ENCODE measurements at places on chromosomes 2 and 18. TPM values are rescaled to one million over a fixed set of nuclear protein-coding genes. Genes with fewer than 3 reads are reported as not detected.

DNA sequence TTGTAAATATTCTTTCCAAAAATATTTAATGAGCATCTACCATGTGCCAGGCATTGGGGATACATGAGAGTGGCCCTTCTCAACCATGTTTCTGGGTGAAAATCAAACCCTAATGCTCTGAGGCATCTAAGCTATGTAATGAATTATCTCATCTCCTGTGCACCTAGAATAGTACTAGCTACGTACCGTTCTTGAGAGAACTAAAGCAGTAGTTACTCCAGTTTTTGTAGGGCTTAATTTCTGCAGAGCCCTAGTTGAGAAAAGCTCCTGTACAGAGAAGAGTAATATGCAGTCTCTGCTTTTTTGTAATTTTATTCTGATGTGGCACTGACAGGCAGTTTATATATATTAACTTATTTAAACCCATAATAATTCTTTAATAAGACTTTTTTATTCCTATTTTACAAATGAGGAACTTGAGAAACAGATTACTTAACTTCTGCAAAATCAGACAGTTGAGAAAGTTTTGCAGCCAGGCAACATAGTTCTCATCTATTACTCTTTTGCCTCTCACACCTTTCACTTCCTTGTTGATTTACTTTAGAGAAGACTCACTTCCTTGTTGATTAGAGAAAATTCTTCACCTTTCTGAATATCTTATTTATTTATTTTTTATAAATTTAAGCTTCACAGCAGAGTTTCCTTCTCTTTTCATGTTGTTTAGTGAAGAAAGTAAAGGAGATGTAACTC lies 3.1 kb downstream of the SPOPL start:
- DNase-seq, result no peak

HRH4 gene
- total RNA-seq, result 0.29 TPM

GRCh38 chr2:99086385-99086784 lies 55.1 kb upstream of the C2orf15 start:
- no peak for DNase-seq

DNA sequence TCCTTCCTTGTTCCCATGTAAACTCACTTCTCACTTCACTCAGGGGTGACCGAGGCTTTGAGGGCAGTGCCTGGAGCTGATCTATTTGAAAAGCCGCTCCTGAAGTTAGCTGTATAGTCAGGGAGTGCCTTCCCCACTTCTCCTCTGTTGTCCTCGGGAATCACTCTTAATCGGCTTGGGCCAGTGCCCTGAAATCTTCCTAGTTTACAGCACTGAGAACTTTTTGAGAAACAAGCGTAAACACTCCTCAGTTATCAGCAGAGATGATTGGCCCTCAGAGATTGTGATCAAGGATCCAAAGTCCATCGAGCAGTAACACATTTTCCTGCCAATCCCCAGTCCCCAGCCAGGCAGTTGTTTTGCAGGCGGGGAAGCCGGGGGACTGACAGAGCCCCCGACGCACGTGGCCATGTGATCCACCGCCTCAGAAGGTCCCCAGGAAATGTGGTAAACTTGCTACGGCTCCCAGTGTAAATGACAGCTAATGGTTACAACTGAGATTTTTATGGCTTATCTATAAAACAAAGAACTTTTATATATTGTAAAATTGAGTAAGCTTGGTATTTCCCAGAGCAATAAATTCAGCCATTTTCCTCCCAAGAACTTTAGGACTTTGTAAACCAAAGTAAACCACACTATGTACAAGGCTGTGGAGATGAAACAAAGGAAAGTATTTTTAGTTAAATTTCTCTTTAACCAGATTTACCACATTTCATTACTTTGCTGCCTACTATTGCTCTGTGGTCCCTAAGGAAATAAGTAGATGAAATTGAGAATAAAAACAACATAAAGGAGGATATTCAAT lies 53.5 kb downstream of the C18orf63 start:
- DNase-seq, result no peak

DNA sequence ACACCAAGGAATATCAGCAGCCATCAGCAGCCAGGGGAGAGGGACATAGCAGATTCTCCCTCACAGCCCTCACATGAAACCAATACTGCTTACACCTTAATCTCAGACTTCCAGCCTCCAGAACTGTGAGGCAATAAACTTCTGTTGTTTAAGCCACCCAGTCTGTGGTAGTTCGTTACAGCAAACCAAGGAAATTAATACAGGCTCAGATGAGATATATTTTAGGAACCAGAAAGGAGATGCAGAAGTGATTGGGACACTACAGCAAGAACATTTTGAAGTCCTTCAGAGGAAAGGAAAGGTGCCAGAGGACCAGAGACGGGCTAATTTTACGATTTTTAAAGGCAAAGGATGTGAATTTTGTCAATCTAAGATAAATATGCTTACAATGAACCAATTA lies 60.6 kb downstream of the IKZF2 start:
- no peak for DNase-seq

- DNase-seq, result no peak
Measured at GRCh38 chr18:12855916-12856315, 28.1 kb downstream of the PTPN2 start.

DNA sequence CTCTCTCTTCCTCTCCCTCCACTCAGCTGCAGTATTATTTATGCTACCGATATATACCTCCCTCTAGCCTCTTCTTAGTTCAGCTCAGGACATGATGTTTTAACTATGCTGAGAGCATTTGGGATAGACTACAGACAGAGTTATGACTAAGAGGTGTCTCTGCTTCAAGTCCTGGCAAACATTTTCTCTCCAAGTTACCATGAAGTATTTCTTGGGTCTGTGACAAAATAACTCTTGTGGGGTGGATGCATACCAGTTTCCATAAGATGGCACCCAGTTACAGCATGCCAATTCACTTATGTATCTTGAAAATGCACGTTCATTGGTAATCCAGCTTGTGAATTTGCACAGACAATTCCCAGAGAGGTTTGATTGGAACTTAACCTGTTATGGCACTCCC lies 737.6 kb downstream of the SLC4A3 start:
- no peak for DNase-seq

DNA sequence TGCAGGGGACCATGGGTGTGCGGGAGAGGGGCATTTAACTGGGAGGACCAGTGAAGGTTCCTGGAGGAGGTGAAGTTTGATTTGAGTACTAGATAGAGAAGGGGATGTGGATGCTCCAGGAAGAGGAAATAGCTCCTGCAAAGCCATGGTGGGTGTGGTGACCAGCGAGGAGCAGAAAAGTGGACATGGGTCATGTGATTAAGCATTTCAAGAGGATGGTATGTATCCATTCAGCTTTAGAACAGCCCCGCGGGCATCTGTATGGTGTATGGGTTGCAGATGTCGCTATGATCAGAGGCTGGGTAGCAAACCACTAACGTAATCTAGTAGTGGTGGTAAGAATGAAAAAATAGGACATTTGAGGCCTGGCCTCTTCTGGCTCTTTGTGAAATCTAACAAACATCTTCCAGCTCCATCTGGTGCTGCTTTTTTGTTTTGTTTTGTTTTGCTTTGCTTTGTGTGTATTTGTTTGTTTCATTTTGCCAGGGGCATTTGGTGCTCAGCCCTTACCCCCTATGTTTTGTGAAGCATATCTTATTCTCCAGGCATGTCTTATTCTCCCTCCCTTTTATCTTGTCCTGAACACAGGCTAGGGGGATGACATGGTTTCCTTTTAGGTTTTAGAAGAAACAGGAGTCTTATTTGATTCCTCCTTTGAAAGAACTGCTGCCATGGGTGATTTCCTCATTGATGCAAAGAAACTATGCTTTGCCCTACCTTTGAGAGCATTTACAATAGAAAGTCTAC lies 226.1 kb downstream of the LRRTM1 start:
- no peak for DNase-seq

GRCh38 chr2:99140056-99140859 lies 1.2 kb upstream of the C2orf15 start:
- no peak for DNase-seq

LIMS4 gene
- 2.0 TPM for total RNA-seq

DNA sequence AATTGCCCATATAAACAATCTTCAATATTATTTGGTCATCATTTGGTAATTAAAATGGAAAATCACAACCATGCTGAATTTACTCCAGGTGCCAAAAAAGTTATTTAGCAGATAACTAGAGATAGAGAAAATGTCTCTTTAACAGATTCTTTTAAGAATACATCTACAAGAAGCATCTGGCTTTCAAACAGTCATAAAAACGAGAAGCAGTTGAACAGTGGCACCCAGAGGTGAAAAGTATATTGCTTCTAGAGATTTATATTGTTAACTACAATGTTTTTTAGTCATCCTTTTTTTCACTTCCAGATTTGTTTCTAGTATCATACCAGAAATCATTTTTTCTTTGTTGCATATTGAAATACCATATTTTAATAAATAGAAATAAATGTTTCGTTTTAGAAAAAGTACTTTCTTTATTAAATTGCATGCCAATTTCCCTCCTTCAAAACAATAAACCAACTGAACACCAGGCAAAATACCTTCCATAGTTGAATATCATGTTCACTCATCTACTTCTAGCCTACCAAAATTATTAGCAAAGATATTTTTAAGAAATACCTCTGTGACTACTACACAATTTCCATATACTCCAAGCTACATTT lies 65.4 kb upstream of the HNRNPA3 start:
- DNase-seq, result no peak

- no peak for DNase-seq
Measured at GRCh38 chr2:205475416-205475768, 206.9 kb upstream of the NRP2 start.

DNA sequence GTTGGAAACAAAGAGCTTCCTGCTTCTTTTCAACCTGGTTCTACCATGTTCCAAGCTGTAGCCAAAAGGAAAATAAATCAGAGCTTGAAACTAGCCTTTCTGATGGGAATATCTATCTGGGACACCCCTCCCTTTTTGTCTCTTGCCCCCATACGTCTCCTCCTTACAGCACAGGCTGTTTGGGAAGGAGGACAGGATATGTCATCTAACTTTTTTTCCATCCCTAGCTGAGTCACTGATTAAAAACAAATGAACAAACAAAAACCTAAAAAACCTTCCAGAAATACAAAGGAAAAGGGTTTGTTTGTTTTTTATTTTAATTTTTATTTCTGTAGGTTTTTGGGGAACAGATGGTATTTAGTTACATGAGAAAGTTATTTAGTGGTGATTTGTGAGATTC lies 151.6 kb downstream of the FAM210A start:
- no peak for DNase-seq

DNA sequence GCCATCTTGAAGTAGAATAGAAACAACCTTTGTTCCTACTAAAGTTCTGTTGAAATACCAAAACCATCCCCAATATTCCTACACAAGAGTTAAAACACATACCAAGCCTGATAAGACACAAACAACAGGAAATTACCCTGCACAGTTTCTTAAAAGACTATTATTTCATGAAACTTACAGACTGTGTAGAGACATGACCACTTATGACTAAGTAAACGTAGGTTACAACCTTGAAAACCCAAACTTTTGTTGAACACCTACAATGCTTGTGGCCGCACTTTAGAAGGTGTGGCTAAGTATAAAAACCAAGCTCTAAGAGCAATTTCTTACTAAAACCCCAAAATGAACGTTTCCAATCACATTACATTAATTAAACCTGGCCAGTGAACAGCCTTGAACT lies 2.0 kb downstream of the SMAD2 start:
- DNase-seq, result no peak

- DNase-seq, result peak; percentile 44
Measured at GRCh38 chr2:117523267-117523666, 291.2 kb upstream of the DDX18 start.

TMEFF2 gene
- total RNA-seq, result not detected

GALNT1 gene
- 60.9 TPM for total RNA-seq

DNA sequence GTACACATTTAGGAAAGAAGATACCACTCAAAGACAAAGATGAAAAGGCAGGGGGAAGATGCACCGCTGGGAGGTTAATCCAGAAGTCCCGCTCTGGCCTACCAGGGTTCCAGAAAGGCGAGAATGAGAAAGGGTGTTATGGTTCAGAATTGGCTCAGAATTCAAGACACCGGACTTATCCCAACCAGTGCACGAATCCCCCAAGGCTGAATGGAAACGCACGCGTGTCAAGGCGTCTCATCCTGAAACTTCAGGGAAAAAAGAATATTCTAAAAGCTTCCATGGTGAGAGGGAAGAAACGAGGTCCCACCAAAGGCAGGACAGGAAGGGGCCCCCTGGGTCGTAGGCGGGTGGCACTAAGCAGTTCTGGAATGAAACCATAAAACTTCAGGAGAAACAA lies 71.9 kb downstream of the SLC66A2 start:
- no peak for DNase-seq

DNA sequence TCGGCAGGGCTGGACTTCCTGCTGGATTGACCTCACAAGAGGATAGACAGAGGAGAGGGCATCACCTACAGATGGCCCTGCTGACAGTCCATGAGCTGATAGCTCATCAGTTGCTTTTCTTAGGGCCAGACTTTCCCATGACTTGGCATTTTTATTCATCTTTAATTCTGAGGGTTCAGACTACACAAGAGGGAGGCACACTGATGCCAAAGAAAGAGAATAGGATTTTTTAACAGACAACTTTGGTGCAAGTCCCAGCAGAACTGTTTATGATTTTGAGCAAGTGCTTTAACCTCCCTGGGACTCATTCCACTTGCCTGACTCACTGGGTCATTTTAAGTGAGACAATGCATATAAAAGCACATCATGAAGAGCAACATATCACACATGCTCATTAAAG lies 299.2 kb downstream of the INSIG2 start:
- DNase-seq, result no peak

DNA sequence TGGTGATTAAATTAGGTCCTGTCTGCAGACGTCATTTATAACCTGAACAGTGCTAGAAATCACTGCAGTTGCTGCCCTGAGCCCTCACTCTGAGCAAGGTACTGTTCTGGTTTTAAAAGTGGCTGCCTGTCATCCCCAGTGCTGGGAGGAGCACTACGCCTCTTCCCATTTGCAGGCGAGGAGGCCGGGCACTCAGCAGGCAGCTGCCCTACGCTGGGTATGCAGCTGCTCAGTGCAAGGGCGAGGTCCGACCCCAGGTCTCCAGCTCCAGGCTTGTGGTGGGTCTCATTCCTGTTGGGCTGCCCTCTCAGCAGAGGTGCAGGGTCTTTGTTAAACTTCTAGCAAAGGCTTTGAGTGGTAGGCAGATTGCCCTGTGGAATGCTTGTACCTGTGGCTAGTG lies 15.7 kb downstream of the CNDP2 start:
- no peak for DNase-seq

DNA sequence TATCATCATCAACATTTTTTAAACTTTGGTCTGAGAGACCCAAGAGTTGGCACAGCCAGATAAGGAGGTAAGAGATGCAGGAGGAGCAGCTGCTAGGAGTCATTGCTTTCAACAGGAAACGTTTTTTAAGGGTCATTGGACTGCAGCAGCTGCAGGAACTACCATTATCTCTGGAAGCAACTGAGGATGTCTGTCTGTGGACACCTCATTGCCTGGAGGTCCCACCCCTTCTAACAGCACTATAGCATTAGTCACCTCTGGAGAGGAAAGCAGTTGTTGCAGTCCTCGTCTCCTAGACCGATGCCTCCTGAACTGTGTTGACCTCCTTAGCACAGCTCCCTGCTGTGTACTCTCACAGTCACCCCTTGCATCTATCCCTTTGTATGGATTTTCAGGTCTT lies 21.5 kb upstream of the FSHR start:
- DNase-seq, result no peak

GRCh38 chr2:103327386-103327785 lies 565.6 kb downstream of the TMEM182 start:
- DNase-seq, result no peak

GRCh38 chr2:203853271-203853670 lies 14.3 kb upstream of the CTLA4 start:
- DNase-seq, result no peak

GRCh38 chr2:12484536-12485115 lies 232.1 kb upstream of the TRIB2 start:
- DNase-seq, result no peak

Measured in breast epithelium (tissue), 4 donors.